ENCODE measurements at places on chromosomes 3 and 15.

- no peak for DNase-seq
Measured at GRCh38 chr3:178203165-178203564, 333.1 kb upstream of the KCNMB2 start.

DNA sequence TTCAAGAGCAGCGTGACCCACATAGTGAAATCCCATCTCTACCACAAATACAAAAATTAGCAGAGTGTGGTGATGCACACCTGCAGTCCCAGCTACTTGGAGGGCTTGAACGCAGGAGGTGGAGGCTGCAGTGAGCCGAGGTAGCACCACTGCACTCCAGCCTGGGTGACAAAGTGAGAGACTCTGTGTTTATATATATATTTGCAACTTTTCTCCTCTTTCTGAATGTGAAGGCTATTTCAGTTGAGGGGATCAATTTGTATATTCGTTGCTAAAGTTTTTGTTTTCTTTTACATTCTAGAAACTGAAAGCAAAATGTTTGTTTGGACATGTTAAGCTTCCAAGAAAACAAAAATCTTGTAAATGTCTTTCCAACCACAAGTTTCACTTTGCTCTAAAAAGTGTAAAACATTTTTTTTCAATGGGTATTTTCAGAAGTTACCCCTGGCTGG, 29.8 kb upstream of the FAM98B start:
- no peak for DNase-seq

- no peak for DNase-seq
Measured at GRCh38 chr15:39645138-39645975, 64.5 kb downstream of the THBS1 start.

- DNase-seq: no peak
Measured at GRCh38 chr3:13821126-13821525, 58.7 kb downstream of the WNT7A start.

DNA sequence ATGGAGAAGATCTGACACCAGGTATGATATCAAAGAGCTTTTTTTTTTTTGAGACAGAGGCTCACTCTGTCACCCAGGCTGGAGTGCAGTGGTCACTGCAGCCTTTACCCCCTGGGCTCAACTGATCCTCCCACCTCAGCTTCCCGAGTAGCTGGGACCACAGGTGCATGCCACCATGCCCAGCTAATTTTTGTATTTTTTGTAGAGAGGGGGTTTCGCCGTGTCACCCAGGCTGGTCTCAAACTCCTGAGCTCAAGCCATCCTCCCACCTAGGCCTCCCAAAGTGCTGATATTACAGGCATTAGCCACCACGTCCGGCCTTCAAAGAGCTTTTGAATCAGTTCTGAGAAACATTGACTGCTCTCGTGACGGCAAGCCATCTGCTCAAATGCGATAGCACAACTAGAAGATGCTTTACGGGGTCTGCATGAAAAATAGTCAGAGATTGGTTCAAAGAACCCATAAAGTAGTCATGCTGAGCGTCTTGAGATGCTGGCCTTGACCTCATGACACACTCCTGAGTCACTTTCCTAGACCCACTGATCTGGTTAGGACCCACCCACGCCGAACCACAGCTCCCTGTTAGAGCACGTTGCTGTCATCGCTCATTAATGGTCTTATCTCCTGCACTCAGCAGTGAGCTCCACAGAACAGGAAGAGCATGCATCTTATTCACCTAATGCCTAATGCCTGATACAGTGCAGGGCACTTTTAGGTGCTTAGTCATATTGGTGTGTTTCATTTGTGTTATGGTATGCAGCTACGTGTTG, 57.0 kb upstream of the NR2F2 start:
- DNase-seq: no peak

GRCh38 chr3:41304593-41304992, 105.3 kb downstream of the CTNNB1 start:
- no peak for DNase-seq

GRCh38 chr3:179606534-179607085, 2.0 kb downstream of the NDUFB5 start:
- no peak for DNase-seq

- DNase-seq: no peak
Measured at GRCh38 chr15:66646799-66647198, 55.2 kb upstream of the SMAD6 start.

DNA sequence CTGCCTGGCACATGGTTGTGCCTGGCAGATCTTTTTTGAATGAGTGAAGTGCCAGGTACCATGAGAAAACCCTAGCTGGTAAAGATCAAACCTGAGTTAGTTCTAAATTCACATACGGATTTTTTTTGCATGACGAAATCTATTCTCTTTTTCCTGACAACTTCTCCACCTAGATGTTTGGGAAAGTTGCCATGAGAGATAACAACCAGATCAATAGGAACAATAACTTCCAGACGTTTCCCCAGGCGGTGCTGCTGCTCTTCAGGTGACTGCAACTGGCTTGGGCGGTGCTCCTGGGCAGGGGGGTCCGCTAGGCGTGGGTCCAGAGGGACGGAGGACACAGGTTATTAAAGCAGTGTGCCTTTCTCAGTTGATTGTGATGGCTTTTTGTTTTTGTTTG, 71.8 kb downstream of the CHDH start:
- no peak for DNase-seq

DNA sequence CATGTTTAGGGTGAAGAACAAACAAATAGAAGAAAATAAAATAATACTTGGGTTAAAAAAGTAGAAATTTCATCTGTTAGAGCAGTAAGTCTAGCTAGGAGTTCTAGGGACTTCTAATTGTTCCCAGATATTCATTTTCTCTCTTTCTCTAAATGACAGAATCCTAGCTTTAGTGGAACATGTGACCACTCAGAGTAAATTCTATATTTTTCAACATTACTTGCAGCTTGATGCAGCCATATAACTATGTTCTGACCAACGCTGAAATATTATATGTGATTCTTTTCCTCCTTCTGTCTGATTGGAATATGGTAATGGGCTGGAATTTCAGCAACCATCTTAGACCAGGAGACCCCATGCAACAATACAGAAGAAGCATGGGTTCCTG, 8.1 kb downstream of the PTX3 start:
- no peak for DNase-seq

GRCh38 chr3:10999221-11000107, 6.9 kb downstream of the SLC6A1 start:
- DNase-seq: no peak

DNA sequence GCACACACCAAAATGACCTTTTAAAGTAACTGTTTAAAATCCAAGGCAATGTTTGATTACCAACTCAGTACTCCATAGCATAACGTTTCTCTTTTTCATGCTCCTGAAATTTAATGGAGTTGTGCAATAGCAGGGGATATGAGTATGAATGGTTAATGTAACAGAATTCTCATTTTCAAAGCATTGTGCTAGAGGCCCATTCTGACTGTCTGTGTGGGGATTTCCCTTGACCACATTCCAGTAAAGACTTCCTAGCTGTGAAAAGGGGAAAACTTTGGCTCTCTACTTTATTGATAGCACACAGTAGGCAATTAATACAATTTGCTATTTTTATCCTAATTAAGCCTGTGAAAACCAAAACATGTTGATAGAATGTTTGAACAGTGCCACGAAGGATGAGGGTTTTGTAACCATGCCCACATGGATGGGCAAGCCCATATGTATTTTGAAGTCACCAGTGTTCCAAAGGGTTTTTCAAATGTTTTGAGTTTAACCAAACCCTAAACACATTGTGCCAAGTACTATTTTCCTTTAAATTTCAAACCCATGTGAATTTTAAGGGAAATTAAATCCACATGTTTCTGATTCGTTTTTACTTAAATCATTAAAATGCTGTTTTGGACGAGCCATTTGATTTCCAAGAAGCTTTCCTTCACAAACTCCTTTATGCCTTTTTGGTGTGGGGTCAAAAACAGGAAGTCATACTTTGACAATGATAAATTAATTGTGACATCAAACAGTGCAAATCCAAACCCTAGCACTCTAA, 261.2 kb downstream of the SHOX2 start:
- no peak for DNase-seq

GRCh38 chr3:185733980-185734724, 90.7 kb downstream of the IGF2BP2 start:
- no peak for DNase-seq

DNA sequence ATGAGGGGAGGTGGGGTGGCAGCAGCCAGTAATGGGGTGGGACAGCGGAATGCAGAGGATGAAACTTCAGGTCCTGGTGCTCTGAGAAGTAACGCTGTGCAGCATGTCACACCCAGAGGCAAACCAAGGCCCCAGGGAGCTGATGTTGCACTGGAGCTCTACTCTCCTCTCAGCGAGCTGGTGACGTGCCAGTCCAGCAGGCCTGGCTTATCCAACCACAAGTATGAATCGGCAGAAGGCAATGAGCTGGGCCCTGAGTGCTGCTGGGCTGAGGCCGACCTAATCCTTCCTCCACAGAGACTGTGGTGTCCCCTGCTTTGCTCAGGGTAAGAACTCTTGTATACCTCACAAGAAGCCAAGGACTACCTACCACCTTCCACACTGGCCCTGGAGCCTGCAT, 30.5 kb downstream of the CD86 start:
- DNase-seq: no peak

DNA sequence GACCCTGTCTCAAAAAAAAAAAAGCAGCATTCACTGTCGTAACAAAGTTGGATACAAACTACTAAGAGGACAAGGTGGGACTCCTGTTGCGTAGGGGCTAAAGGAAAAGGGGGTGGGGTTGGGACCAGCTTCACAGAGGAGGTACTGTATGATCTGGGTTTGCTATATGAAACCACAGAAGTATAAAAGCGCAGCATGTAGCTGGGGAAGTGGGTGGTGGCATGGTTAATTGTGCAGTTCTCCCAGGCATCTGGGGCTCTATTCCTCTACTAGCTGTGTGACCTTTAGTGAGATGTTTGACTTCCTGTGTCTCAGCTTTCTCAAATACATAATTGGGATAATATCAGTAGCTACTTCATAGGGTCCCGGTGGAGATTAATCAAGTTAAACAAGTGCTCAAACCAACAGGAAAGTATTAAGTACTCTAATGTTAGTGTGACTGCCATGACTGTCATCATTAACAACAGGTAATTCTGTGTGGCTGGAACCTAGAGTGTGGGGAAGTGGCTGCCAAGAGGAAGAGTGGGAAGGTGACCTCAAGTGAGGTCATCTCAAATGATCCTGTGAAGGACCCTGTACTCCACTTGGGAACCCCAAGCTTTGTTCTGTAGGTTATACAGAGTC, 11.5 kb downstream of the PARP16 start:
- peak; percentile 12 for DNase-seq

- no peak for DNase-seq
Measured at GRCh38 chr3:137972396-137972795, 37.6 kb upstream of the CLDN18 start.

- peak; percentile 12 for DNase-seq
Measured at GRCh38 chr3:30544812-30545211, 61.6 kb upstream of the TGFBR2 start.

DNA sequence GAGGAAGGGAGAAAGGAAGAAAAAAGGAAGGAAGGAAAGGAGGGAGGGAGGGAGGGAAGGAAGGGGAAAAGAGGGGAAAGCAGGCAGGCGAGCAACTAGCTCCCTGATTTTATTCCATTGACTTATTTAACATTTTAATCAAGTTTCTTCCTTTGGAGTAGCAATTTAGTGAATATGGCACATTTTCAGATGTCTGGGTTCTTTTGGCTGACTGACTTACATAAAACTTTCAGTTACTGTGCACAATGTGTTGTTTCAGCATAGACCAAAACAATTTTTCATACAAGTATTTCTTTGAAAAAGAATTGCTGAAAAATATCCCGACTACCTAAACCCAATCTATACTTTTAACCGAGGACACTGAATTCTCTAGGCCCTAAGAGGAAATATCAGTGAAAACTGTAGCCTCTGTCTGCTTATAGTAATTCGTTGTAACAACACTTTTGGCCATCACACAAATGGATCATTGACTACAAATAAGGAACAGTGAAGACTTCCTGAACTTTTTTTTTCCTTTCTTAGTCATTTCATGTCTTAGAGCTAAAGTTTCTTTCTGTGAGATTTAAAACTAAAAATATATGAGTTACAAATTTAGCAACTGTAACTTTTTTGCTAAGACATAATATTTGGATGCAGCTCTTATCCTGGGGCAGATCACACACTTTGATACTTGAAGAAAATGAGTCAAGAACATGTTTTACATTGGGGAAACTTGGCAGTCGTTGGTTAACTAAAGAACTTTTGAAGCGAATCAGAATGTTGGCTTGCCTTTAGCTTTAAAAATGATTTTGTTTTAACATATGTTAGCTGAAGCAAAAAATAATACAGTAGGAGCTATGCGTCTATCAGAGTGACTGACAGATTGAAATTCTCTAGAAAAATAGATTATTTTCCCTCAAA, 79.6 kb downstream of the SOX2 start:
- no peak for DNase-seq

GRCh38 chr3:63562323-63562722, 90.2 kb upstream of the SNTN start:
- no peak for DNase-seq

GRCh38 chr15:91471468-91471867, 371.4 kb downstream of the SV2B start:
- no peak for DNase-seq

GRCh38 chr3:29936054-29936453, 655.2 kb downstream of the RBMS3 start:
- no peak for DNase-seq

DNA sequence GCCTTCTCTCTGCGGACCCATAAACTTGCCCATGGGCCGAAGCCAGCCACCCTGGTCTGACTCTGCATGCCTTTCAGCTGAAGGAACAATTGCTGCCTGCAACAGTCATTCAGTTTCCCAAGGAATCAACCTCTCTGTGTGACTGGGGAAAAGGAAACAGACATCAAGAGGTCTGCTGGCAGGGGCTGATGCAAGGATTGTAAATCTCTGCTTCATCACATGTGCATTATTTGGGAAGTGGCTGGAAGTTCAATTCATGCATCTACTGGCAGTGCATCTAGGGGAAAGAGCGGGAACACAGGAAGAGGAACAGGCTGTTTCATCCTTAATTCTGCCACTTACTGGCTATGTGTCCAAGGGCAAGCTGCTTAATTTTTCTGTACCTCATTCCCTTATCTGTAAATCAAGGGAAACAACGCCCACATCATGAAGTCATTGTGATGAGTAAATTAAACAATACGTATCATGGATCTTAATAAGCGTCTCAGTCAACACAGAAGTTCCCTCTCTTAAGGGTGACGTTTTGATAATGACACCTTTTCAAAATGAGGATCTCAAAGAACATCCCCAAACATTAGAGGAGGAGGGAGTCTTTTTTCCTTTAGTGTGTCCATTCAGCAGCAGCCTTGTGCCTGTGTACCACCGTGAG, 17.4 kb upstream of the ADPGK start:
- DNase-seq: no peak

DNA sequence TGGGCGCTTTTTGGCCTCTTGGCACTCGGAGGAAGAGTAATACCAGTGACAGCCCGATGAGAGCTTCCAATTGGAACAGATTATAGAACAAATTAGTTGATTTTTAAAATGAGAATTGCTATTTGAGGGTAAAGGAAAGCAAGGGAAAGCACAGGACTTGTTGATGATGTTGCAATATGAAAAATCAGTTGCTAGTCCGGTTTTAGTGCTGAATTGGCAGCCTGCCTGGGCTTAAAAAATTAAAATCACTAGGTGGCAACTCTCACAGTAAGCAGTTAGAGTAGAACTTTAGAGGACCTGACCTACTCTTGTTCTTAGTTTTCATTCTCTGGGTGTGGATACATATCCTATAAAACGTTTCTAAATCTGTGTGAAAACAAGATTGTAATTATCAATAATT, 2.1 kb upstream of the SCAANT1 start:
- no peak for DNase-seq

All from stimulated activated CD4-positive, alpha-beta T cell treated with anti-CD3 and anti-CD28 coated beads, Interleukin-4, amount 100 ng/mL, for 4 hours (primary cell).